ENCODE measurements at places on chromosomes 16 and 17.

DNA sequence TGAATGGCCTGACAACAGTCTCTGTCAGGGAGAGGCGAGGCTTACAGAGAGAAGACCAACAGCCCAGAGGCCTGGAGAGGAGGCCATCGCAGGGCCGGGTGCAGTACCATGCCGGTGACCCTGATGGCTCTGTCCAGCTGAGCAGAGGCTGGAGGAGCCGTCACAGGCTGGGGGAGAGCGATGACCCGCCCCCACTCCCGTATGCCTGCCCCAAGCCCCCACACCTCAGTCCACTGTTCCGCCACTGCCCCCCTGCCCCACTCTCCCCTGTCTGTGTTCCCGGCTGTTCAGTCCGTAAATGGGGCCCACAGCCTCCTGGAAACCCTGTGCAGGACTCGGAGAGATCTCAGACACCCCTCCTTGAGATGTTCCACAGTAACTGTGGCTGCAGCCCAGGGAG lies 12.8 kb upstream of the FAM83G start:
- DNase-seq: no peak

DNA sequence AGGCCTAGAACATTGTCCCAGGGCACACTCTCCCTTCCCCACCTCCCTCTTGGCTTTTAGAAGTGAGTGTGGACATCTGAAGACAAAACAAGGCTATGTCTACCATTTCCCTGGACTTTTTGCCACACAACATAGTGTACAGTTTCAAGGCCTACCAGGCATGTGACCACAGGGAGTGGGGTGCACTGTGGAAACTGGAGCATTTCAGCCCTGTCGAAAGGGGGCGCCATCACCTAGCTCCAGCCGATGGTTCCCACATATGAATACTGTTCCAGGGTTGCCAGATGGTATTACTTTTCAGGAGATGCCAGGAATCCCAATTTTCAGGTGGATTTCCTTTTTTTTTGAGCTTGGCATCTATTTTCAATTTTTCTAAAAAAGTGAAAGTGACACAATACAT lies 140.7 kb downstream of the KATNIP start:
- DNase-seq: no peak

DNA sequence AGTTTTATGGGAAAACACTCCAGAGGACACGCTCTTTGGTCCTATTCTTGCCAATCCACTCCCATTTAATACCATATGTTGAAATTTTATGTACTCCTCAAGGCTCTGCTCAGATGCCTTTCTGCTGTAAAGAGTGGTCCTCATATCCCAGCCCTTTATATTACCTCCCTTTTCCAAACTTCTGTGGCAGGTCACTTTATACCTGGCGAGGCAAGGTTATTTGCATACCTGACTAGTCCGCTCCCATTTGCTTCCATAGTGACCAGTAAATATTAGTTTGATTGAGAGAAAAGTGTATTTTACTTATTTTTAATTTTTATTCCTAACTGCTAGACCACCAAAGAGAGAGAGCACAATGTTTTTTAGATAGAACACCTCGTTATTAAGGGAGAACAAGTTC lies 17.3 kb downstream of the KRT12 start:
- DNase-seq: no peak

- no peak for DNase-seq
Observed at GRCh38 chr17:44623070-44623725, 33.1 kb upstream of the MEIOC start.

- no peak for DNase-seq
Observed at GRCh38 chr17:17493249-17493985, 2.8 kb downstream of the RASD1 start.
